IPS DF 6.9 (cell line): ENCODE measurements at places on chromosomes 11 and 22.

- DNase-seq = no peak
Observed at GRCh38 chr22:21741790-21742189, 6.2 kb upstream of the YPEL1 start.

- DNase-seq = no peak
Observed at GRCh38 chr11:74620531-74620930, 28.1 kb downstream of the POLD3 start.

DNA sequence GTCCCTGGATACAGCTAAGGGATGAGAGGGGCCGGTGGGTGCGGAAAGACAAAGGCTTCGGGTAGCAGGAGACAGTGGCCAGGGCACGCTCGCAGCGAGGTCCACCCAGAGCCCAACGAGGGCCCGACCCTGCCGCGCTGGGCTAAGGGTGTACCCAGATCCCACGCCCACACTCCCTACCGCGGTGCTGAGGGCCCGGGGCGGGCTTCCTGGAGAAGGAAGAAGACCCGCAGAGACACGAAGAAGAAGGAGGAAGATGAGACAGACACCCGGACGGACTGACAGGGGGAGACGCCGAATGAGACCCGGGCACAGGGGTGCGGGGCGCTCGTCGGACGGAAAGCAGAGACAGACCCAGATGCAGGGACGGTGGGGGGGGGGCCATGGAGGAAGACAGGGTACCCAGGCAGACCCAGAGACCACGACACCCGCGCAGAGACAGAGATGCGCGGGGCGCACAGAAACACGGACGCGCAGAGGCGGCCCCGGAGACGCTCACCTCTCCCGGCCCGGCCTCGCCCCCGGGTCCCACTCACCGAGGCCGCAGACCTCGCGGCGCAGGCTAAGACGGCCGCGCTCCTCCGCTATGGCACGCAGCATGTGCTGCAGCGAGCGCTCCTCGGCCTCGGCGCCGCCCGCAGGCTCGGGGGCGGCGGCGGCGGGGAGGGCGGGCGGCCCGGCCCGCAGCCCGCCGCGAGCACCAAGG, 437 bp downstream of the KIAA0930 start:
- no peak for DNase-seq

DNA sequence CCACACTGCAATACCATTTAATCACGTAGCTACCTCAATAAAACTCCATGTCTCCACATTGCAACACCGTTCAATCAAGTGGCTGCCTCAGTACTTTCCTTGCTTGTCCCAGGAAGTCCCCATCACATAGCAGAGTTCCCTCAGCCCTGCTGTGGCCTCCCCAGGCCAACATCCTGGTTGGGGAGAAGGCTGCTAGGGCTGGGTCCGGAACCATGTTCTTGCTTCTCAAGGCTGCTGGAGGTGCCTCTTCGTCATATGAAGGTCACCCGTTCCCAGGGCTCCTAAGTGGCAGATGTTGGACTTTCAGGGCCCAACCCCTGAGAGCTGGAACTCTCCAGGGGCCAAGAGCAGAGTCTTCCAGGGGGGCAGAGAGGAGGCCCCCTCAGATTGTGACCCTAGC, 3.3 kb downstream of the ART5 start:
- DNase-seq = no peak

- no peak for DNase-seq
Observed at GRCh38 chr11:131467645-131468394, 97.4 kb downstream of the NTM start.

DNA sequence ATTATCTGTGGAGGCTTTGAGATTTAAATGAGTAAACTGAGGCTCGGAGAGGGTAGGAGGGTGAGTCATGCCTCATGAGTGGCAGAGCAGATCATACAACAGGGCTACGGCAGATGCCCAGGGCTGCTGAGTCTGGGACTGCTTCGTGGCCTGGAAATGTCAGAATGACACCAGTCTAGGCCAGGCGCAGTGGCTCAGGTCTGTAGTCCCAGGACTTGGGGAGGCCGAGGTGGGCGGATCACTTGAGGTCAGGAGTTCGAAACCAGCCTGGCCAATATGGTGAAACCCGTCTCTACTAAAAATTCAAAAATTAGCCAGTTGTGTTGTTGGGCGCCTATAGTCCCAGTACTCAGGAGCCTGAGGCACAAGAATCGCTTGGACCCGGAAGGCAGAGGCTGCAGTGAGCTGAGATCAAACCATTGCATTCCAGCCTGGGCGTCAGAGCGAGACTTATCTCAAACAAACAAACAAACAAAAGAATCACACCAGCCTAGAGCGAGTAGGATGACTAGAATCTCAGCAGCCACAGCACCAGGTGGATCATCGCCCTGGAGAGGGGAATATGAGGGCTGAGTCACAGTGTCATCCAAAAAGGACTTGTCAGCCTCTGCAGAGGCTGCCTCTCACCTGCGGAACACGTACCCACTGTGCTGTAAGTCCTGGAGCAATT, 48.6 kb upstream of the ADA2 start:
- DNase-seq = no peak

- DNase-seq = no peak
Observed at GRCh38 chr11:64251016-64251752, at the start of gene PLCB3. Gene PLCB3, plus strand, starts transcription at chr11:64251530. Its CDS starts 120 bp downstream, at chr11:64251650.

GRCh38 chr11:58164389-58164788, 24.5 kb upstream of the OR9Q2 start:
- no peak for DNase-seq

- no peak for DNase-seq
Observed at GRCh38 chr11:117414724-117415123, 87.1 kb downstream of the CEP164 start.
